ENCODE measurements at places on chromosomes 6 and 20.

DNA sequence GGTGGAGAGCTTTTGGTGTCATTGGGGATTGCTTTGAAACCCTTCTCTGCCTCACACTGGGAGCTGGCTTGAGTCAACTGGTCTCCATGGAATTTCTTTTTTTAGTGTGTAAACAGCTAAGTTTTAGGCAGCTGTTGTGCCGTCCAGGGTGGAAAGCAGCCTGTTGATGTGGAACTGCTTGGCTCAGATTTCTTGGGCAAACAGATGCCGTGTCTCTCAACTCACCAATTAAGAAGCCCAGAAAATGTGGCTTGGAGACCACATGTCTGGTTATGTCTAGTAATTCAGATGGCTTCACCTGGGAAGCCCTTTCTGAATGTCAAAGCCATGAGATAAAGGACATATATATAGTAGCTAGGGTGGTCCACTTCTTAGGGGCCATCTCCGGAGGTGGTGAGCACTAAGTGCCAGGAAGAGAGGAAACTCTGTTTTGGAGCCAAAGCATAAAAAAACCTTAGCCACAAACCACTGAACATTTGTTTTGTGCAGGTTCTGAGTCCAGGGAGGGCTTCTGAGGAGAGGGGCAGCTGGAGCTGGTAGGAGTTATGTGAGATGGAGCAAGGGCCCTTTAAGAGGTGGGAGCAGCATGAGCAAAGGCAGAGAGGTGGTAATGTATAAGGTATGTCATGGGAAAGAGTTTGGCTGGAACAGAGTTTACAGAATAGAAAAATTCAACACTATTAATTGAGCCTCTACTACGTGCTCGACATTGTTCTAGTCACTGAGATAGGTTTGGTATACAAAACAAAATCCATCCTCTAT lies 31.2 kb downstream of the SRSF3 start:
- no peak for DNase-seq

DNA sequence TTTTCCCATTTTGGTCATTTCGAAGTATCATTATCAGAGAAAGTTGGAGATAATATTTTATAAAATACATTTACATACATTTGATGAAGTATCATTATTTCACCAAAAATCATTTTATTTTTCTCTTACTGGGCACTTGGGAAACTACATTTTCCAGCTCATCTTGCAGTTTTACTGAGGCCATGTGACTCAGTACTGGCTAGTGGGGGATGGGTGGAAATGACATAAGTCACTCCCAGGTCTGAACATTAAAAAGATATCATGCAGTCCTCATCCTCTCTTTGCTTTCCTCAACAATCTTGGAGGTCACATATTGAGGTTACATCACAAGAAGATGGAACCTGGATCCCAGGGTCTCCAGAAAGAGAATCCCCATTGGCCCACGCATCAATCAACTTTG lies 84.1 kb downstream of the CD24 start:
- DNase-seq, result no peak

GRCh38 chr6:22848121-22848520 lies 278.8 kb downstream of the HDGFL1 start:
- DNase-seq, result no peak

GRCh38 chr20:2775139-2775538 lies 25.3 kb downstream of the CPXM1 start:
- no peak for DNase-seq

DNA sequence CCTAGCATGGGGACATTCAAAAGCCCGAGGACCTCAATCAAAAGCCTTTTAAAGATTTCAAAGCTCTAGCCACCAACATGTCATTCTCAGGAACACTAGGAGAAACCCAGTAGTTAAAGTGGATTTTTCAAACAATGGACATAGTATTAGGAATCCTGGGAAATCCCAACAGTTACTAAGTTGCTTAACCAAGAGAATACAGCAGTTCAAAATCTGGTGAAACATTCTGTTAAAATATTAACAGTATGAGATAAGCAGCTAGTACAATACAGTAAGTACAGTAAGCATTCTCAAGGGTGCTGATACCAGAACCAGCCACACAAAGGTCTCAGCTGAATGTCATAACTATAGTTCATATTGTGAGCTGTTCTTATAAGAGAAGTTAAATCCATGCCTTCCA lies 68.6 kb downstream of the CDK19 start:
- DNase-seq, result no peak

GRCh38 chr20:61184194-61184593 lies 67.9 kb upstream of the CDH4 start:
- no peak for DNase-seq

DNA sequence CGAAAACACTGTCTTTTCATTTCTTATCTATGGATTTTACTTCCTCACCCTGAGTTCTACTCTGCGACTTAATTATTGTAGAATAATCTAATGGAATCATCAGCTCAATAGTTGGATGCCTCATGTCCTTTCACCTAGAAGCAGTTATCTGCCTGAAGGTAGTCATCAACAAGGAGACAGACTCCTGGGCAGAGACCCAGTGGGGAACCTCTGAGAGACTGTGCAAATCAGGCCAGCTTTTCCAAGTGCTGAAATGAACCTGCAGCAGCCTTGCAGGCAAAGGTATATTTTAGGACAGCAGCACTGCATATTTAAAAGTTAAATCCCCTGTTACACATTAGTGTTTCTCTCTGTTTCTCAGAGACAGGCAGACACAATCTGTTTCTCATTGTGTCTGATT lies 99.7 kb upstream of the STMND1 start:
- DNase-seq, result no peak

- no peak for DNase-seq
Measured at GRCh38 chr6:134830194-134830593, 119.7 kb downstream of the ALDH8A1 start.

DNA sequence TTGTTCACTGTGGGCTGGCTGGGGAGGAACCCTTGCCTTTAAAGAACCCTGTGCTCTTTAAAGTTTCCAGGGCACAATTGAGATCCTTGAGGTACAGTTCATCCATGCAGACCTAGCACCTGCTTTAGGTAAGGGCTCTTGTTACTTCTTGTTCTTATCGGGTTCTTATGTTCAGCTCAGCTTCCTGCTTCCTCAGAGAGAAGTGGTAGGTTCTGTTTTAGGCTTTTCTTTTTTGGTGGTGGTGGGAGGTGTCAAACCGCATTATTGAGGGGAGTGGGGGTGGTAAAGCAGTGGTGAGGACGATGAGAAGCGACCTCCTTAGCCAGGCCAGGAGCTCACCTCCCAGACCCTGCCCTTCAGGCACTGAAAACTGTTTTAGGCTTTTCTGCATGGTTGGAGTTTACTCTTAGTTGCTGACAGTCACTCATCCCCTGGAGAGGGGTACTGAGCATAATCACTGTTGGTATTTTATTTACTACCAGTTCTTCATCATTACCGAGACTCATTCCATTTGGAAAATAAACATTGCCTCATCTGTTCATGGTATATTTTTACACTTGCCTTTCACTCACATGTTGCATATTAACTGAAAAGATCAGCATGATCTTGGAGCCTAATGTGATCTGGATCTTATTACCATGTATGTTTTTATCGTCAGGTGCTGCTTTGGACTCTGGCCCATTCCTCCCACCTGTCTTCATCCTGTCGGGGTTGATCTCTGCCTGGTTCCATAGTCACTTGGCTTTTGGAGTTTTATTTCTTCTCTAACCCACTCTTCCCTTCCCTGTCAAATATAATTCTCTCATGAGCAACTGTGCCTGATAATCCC lies 35.4 kb downstream of the SLC16A10 start:
- DNase-seq, result no peak

DNA sequence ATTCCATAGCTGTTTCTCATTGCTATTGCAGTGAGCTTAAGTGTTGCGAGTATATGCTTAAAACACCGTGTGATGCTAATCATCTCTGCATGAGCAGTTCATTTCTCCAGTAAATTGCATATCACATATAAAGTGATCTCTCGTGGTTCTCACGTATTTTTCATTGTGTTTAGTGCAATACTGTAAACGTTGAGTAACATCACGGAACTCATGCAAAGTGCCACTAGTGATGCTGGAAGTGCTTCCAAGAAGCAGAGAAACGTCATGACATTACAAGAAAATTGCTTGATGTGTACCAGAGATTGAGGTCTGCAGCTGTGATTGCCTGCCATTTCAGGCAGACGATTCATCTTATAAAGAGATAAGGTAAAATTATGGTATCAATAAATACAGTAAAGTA lies 830.4 kb downstream of the GRIK2 start:
- no peak for DNase-seq

DNA sequence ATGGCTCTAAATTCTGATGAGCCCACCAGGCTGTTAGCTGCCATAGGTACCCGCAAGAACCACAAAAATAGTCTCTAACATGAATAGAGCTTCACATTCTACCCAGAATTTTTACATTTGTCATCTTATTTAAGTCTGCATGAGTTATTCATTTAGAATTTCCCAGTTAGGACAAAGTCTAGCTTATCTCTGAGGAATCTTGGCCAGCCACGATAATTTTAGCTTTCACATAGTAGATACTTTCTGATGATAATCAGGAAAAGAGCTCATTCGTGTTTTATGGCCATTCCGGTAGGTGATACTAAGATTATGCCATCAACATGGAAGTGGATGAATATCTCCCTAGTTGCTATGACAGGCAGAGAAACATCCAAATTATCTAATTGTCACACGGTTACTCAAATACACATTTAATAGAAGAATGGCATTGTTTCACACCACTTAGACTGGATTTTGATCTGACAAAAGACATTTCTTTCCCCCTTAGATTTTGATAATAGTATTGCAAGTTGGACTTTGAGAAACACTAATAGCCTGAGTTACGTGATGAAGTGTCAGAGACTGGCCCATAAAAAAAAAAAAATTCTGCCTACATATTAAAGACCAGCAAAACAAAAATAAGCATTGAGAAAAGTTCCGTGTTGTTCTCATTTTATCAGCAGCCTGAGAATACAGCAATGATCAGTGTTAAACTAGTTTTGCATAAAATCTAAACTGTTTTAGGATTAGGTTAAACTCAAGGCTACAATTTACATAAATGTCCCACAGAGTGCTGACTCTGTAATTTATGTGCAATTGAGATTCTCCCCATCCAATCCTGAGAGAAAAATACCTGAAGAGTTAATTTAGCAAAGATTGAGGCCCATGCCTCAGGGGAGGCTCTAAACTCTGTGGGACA lies 397.5 kb upstream of the ARID1B start:
- DNase-seq, result no peak

- no peak for DNase-seq
Measured at GRCh38 chr20:11452326-11452725, 465.4 kb upstream of the BTBD3 start.

GRCh38 chr6:78526432-78526831 lies 340.9 kb upstream of the IRAK1BP1 start:
- DNase-seq, result no peak

DNA sequence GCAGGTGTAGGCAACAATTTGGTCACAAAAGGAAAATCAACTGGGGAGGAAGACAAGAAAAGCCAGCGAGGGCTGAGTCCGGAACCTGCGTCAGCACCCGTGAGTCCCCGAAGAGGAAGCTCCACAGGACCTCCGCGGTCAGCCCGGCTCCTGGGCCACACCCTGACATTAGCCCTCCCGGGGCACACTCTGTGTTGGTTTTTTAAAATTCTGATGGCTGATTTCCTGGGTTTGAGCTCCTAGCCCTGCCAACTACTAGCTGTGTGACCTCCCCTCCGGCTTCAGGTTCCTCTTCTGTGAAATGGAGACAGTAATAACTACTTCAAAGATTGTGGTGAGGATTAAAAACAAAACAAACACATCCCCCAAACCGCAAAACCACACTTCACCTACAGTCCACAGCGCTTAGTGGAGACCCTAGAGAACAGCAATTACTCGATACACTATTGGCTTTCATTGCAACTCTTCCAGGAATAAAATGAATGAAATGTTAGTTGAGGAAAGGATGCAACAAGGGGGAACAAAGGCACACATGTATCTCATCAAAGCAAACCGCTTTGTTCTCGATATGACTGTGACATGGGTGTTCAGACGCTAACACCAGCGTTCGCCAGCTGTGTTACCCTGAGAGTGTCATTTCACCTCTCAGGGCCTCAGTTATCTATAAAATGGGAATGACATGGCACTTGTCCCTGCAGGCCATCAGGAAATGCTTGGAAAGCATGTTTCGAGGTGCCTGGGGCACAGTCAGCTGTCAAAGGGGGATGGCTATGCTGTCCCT lies 985 bp downstream of the ZBP1 start:
- peak; percentile 92 for DNase-seq

- no peak for DNase-seq
Measured at GRCh38 chr6:15515226-15515625, 147.6 kb downstream of the DTNBP1 start.

GRCh38 chr6:126724821-126725220 lies 384.9 kb downstream of the CENPW start:
- DNase-seq, result no peak

- no peak for DNase-seq
Measured at GRCh38 chr20:1204576-1204975, 1.3 kb downstream of the C20orf202 start.

DNA sequence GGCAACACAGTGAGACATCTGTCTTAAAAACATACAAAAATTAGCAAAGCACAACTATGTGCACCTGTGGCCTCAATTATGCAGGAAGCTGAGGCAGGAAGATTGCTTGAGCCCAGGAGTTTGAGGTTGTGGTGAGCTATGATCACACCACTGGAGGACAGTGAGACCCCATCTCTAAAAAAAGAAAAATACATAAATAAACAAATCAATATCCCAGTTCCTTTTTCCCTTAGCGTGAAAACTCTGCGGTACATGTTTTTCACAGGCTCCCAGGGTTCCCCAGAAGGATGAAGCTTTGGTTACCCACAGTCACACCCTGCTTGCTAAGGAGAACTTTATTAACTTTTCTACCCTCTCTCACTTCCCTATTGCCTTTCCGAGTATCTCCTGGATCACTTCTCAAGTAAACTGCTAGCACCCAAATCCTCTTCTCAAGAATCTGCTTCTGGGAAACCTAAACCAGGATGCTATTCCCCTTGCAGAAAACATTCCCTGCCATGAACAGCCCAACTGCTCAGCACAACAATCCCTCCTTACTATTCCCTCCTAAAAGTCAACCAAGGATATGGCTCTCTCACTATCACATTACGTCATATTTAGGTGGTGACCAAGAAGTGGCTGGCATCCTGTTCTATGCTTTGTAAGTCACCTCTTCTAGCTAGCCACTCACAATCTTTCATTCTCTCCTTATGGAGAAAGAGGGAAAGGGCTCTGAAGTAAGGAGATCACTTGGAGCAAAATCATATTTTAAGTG lies 122.4 kb downstream of the IPCEF1 start:
- no peak for DNase-seq

DNA sequence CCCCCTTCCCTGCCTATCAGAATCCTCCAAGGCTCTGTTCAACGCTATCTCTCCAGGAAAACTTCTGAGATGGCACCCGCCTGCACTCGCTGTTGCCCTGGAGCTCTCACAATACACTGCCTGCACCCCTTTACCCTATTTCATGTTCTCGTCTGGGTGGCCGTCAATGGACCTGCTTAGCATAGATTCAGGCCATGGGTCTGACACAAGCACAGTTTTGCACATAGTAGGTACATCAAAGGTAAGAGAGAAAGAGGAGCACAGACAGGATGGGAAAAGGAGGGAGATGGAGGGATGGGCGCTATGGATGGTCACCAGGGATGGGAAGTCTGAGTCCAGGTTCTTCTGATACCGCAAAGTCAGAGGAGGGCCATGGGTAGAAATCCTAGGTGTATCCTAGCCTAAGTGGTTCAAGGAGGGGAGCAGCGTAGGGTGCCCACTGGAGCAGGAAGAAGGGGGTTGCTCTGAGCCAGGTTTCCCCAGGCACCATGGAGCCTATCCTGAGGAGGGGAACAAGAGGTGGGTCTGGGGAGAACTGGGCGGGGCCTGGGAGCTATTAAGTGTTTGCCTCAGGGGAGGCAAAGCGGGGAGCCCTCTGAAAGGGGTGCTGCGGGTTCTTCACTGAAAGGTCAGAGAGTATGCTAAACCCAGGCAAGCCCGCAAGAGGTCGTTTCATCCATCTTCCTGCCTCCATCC lies 89.3 kb downstream of the MRPL14 start:
- DNase-seq, result no peak
